ENCODE measurements at places on chromosomes 6 and 20.

DNA sequence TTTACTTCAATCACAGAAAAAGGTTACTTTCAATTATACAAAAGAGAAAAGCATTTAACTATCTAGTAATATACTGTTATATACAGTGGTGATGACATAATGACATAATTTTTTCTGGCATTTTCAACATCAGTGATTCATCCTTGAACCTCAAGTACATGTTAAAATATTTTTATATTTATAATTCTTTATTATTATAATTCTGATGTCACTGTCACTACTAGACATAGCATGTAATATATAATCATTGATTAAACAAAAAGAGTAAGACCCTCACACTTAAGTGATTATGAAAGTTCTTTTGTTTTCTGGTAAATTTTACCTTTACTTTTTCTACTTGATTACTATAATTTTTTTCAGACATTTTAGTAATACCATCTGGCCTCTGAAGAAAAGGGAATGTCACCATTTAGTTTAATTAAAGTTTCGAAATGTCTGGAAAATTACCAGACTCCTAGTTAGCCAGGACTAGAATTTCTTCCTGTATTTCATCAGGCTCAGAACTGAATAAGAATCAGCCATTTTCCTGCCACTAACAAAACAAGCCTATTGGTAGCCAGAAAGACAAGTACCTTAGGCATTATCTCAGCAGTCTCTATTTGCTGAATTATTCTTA lies 71.5 kb downstream of the FILIP1 start:
- DNase-seq = no peak

GRCh38 chr20:22489626-22490286 lies 94.6 kb downstream of the FOXA2 start:
- no peak for DNase-seq

DNA sequence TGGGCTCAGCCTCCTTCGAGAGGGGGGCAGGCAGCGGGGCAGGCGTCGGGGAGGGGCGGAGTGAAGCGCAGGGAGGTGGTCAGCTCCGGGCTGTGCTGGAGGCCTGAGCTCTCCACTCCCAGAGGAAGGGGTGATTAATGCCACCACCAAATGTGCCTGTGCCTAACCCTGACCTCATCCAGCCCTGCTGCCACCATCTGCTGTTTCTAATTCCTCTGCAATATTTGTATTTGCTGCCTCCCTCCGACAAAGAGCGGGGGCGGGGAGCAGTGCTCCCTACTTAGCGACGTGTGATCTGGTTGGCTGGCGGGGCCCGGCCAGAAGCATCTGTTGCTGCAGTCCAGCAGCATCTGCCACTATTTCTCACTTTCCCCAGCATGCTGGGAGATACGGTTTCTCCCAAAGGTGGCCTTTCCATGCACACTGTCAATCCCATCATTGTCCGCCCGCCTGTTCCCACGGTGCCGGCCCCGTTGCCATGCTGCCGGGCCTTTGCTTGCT lies 47.0 kb downstream of the DLL1 start:
- DNase-seq = no peak

DNA sequence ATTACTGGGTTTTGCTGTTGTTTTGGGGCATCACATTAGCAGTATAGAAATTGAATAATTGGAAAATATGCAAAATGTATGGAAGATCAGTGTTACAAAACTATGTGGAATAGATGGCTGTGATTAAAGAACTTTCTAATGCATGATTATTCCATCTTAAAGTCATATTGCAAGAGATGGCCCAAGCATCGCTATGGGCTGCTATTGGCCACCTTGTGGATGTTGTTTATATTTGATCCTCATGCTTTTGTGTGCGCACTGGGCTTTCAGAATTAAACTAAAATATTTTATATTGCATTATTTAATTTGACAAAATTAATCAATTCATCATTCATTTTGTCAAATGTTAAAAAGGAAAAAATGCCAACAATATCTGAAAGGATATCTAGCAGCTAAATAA lies 16.1 kb upstream of the HMGN3 start:
- no peak for DNase-seq

GRCh38 chr6:33458676-33459075 lies 4.3 kb downstream of the ZBTB9 start:
- DNase-seq = no peak

- DNase-seq = no peak
Observed at GRCh38 chr20:10651227-10651990, 22.4 kb downstream of the JAG1 start.
